ENCODE measurements at places on chromosomes 5 and 9.

- DNase-seq, result no peak
These were observed 168.4 kb upstream of the MAP1B start for GRCh38 chr5:71938895-71939294.

DNA sequence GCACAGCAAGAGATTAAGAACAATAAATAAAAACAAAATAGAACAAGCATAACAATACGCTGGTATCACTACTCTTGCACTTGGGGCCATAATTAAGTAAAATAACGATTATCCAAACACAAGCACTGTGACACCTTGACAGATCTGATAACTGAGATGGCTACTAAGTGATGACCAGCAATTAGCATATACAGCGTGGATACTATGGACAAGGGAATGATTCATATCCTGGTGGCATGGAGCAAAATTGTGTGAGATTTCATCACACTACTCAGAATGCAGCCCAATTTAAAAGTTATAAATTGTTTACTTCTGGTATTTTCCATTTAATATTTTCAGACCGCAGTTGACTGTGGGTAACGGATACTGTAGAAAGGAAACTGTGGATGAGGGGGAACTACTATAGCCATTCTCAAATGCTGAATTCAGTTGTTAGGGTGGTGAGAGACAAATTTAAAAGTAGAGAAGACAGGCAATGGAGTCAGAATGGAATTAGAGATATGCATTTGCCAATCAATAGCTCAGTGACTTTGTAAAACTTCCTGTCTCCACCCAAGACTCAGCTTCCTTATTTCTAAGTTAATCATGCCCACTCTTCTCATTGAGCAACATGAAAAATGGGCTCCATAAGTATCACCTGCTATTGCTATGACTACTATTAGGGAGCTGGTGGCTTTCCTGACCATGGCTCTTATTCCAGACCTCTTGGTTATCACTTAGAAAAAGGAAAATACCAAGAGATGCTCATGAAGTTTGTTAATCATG is 300.8 kb downstream of the TRIM32 start:
- DNase-seq, result no peak

GRCh38 chr5:34982823-34983222 is 53.5 kb downstream of the DNAJC21 start:
- no peak for DNase-seq

GRCh38 chr9:129068990-129069861 is 11.7 kb upstream of the DOLPP1 start:
- no peak for DNase-seq

GRCh38 chr9:137365552-137366444 is 57.2 kb downstream of the EXD3 start:
- DNase-seq, result no peak

DNA sequence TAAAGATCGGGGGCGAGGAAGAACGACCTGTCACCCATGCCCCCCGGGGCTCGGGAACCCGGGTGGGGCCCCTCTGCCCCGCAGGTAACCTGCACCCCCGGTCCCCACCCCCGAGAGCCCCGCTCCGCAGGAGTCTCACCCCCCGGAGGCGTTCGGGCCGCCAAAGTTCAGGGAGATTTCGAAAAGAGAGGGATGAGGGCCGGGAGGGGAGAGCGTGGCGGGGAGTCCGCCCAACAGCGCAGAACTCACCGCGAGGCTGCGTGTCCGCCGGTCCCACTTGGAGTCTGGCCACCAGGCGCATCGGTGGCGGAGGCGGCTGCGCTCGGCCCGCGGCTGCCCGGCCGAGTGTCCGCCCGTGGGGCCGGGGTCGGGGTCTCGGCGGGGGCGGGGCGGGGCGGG is at the start of gene PHF19:
Gene PHF19, minus strand, starts transcription at position 347 of the 399 bp plus-strand sequence. CDS start 2,447 bp downstream, outside the sequence.
- no peak for DNase-seq

DNA sequence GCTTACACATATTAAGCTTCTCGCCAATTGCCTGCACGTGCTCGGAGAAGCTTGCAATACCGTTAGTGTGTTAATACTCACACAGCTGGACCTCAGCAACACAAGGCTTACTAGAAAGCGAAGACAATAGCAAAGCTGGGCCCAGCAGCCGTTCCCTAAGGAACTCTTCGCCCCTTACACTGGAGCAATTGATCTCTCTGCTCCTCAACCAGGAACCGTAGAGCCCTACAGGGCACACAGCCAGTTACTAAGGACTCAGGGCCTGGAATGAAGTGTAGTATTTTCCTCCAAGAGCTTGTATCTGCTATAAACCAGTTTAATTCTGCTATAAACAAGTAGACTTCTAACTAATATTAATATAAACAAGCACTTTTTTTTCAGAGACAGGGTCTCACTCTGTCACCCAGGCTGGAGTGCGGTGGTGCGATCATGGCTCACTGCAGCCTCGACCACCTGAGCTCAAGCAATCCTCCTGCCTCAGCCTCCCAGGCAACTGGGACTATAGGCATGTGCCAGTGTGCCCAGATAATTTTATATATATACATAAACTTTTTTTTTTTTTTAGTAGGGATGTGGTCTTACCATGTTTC is 67.0 kb upstream of the SIMC1 start:
- no peak for DNase-seq

GRCh38 chr5:129807162-129807814 is 59.4 kb downstream of the MINAR2 start:
- no peak for DNase-seq

- no peak for DNase-seq
These were observed 94.0 kb upstream of the ALDH1B1 start for GRCh38 chr9:38298503-38298902.

DNA sequence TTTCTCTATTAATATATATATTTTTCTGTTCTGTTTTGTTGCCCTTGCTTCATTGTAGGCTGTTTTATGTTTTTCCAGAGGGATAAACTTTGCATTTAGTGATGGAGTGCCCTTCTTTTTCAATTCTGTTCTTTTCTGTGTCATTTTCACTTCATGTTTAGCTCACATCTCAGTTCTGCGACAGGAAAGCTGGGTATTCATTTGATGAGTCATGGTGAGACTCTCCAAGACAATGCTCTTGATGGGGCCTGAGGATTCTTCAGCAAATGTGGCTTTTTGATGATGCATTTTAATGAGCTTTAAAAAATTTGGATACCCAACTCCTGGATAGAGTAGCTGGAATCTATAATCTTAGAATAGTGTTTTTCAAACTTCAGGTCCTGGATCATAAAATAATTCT is 56.5 kb upstream of the SPATA31D4 start:
- DNase-seq, result peak; percentile 44

DNA sequence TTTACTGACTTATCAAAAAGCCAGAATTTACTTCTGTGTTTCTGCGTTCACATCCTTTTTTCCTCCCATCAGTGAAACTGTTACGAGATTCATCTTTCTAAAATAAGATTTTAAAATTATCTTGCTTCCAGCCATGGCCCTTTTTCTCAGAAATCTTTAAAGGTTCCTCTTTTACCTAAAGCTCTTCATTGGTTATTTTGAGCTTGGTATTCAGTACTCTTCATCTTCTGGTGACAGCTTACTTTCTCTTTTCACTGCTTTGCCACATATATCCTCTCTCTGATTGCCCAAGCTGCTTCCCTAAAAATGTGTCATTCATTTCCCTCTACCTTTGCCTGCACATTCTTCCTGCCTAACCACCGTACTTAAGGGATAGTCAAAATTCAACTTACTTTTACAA is 32.3 kb downstream of the TGFBR1 start:
- no peak for DNase-seq

- no peak for DNase-seq
These were observed 6.8 kb downstream of the ZNF608 start for GRCh38 chr5:124739634-124740025.

DNA sequence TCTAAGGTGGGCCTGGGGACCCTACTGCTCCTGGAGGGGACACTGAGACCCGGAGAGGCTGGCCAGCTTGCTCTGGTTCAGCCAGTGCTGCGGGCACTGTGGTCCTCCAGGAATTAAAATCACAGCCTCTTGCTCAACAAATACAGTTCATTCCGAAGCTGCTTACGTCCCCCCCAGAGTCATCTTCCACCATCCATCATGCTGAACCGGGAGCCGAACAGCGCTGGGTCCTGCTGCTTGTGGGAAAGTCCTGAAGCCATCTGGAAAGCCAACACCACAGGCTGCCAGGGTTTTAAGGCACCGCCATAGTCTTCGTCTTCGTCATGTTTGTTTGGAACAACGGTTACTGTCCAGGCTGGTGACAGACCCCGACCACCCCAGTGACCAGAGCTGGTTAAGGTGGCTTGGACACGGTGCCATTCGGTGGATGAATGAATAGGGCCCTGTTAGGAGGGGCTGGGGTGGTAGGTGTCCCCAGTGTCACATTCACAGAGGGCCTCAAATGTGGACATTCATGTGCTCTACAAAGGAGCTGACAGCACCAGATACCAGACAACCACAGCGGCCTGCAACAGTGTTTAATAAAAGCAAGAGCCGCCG is 81.6 kb upstream of the PHYKPL start:
- no peak for DNase-seq

DNA sequence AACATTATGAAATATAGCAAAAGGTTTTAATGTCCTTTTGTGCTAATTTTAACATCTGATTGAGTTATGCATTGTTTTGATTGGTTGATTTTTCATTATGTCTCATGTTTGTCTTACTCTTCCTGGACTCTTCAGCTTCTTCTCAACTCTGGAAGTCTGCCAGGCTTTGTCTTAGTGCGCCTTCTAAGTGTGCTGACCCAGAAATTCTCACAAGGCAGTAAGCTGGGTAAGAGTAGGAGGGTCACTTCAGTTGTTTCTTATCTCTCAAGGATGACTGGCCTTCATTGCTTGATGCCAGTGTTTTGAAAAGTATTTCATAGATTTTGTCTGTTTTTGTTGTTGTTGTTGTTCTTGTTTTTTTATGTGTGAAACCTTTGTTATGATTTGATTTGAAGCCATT is 59.2 kb downstream of the RIC1 start:
- DNase-seq, result no peak

GRCh38 chr5:148760945-148761638 is 65.3 kb upstream of the ADRB2 start:
- no peak for DNase-seq

DNA sequence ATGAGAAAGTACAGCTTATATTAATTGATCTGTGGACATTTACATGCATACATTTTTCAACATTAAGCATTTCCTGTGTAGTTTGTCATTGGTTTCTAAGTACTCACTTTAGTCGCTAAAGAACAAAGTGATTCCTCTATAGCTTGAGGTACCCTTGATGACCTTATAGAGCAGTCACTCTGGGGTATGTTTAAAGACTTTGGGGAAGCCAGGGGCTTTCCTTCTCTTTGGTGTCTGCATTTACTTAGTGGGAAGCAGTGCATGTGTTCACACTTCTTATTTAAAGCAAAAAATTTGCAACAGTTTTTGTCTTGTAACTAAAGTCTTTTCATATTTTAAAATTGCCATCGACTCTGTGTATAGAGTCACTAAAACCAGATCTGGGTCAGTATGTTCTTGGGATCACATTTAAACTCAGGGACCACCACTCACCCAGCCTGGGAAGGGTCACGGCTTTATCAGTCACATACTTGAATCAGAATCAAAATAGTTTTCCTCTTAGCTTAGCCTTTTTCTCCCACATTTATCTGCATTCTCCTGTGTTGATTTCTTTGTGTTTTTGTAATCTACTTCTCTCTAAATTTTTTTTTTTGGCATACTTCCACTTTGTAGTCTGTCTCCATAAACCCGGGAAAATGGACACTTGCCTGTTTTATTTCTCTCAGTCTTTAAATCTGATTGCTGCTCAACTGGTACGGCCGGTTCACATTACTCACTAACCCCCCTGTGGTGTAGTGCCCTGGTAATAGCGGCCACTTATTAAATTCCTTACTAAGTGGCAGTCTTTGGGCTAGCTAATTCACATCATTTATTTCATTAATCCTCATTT is 143.9 kb upstream of the FBN2 start:
- DNase-seq, result no peak

GRCh38 chr5:172610643-172611042 is 30.4 kb upstream of the NEURL1B start:
- no peak for DNase-seq

DNA sequence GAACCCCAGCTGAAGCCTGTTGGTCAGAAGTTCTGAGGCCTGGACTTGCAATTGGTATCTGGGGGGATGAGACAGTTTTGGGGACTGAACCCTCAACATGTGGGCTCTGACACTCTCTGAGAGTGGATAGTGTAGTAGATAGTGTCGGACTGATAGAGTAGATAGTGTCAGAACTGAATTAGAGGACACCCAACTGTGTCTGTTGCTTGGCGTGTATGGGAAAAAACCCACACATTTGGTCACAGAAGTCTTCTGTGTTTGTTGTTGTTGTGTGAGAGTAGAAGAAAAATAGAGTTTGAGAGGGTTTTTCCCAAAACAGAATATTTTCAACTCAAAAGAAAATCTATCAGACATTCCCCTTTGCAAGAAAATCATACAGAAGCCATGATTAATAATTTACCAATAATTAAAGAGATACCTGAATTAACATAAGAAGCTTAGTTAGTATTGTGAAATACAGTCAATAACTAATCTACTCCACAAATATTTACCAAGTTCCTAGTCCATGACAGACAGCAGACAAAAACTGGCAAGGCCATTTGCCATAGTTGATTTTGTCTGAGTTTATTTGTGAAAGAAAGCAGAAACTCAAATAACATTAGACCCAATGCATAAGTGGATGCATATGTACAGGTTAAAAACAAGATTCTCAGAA is 170.9 kb downstream of the CTNND2 start:
- no peak for DNase-seq

GRCh38 chr9:15867334-15867733 is 314.5 kb downstream of the CCDC171 start:
- no peak for DNase-seq

DNA sequence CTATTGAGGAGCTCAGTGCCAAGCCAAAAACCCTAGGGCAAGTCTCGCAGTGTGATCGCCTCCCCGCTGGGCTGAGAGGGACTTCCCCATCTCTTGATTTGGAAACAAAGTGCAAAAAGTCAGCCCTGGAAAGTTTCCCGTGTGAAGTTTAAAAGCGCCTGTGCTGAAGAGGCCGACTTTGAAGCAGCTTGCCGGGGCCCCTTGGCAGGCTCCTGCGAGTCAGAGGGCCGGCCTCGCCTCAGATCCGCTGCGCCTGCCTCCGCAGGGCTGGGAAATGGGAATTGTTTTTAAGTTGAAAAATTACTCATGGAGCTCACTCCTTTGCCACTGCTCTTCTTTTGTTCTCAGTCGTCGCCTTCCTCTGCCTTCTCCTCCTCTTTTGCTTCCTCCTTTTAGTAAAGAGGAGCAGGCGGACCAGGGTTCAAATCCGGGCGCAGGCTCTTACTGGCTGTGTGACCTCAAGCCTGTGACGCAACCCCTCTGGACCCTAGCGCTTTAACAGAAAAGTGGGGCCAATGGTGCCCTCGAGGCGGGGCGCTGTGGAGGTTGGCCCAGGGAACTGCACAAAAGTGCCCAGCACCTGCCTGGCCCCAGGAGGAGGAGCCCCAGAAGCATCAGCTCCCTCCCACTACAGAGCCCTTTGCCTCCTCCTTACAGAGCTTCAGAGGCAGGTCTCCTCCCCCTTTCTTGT is 14.7 kb upstream of the LHX2 start:
- no peak for DNase-seq

GRCh38 chr9:68651280-68651893 is 53.7 kb upstream of the PIP5K1B start:
- DNase-seq, result no peak

- DNase-seq, result no peak
These were observed 148.6 kb downstream of the CDH9 start for GRCh38 chr5:26889815-26890214.

- no peak for DNase-seq
These were observed 12.2 kb downstream of the TNIP1 start for GRCh38 chr5:151068433-151069197.
